ENCODE measurements at places on chromosomes 1 and 21.

- DNase-seq: no peak
Observed at GRCh38 chr1:11245248-11245647, 17.1 kb downstream of the MTOR start.

GRCh38 chr1:6111991-6112689, 66.5 kb downstream of the KCNAB2 start:
- DNase-seq: no peak

DNA sequence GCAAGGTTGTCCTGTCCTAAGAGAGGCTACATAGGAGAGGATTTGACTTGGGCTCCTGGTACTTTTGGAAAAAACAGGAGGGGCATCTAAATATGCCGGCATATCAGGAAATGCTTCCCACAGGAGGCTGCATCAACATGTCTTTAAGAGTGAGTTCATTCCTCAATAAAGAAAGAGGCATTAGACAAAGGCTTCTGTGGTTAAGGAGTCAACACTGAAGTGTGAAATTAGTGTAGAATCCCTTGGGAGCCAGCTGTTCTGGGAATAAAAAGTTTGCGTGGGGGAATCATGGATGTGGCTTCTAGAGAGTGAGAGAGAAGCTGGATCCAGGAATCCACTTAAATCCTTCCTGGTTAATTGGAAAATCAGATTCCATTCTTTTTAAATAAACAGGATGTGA, 69.5 kb downstream of the DNM3 start:
- DNase-seq: no peak

DNA sequence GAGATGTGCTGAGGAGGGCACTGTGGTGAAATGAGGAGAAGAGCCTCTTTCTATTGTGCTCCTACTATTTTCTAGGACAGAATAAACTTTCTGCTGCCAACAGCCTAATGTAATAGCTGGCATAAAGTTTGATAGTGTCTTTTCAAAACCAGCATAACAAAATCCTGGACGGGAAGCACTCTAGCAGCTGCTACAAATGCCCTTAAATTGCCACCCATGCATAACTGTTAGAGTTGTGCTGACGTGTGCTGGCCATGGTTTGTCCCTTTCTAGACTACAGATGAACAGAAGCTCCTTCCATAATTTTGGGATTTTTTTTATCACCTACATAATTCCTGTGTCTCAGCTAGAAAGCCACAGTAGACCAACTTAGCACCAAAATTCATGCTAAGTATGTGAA, 88.5 kb upstream of the DEPDC1 start:
- no peak for DNase-seq

GRCh38 chr1:18900303-18900841, 2.0 kb downstream of the ALDH4A1 start:
- DNase-seq: no peak

GRCh38 chr1:96521994-96522760, 199.4 kb upstream of the PTBP2 start:
- DNase-seq: no peak

DNA sequence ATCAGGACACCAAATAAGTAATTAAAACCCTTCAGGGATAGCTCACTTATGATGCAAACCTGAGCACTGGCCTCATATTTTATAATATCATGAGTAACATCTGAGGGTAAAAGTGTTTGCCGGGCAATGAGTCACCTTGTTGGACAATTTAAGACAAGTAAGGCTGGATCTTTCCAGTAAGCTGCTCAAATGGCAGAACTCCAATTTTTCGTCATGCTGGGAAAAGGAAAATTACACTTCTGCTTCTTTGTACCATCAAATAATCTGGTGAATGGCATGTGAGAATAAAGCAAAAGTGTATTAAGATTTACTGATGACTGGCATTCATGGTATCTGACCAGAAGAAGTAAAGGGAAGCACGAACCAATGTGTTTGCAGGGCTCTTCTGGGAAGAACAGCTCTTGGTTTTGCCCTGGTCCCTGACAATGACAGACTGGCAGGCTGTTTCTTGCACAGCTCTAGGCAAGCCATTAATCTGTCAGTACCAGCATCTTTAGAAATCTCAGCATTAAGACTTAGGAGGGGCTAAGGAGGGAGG, 392.2 kb downstream of the VAV3 start:
- no peak for DNase-seq

GRCh38 chr1:9755441-9755995, 68.2 kb downstream of the CLSTN1 start:
- DNase-seq: no peak

GRCh38 chr21:42567861-42568260, 54.2 kb downstream of the SLC37A1 start:
- DNase-seq: no peak

- DNase-seq: no peak
Observed at GRCh38 chr21:23624281-23624680, 1983.0 kb downstream of the MRPL39 start.

- DNase-seq: no peak
Observed at GRCh38 chr21:38807986-38808385, 2.3 kb downstream of the ETS2 start.

DNA sequence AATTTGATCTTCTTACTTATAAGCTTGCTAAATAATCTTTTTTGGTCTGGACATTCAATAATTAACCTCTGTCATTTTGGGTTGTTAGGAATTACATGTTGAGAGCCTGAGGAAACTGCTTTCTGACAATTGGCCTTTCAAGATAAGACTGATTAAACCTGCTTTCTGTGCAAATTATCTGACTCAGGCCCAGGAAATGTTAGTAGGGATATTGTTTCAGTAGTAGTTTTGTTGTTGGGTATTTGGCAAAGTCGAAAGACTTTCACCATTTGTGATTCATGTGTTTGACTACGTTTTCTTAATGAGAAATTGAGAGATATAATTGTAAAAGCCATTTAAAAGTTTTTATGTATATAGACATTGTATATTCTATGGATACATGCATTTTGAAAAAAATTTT, 81.1 kb upstream of the GPR88 start:
- no peak for DNase-seq

DNA sequence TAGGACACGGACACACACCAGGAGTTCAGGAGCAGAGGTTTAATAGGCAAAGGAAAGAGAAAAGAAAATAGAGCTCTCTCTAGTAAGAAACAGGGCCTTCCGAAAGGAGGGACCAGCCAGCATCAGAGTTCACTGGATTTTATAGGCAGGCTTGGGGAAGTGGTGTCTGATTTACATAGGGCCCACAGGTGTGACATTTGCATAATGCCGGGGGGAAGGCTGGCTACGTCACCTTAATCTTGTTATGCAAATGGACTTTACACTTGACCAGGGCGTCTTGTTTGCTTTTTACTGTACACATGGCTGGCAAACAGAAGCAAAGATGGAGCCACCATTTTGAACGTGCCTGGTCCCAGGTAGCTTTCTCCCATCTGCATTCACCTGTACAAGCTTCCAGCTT, at the start of gene OR14A16:
TSS of gene OR14A16 (minus strand) at position 97 of the 400 bp plus-strand sequence. CDS start 8,390 bp downstream, outside the sequence.
- no peak for DNase-seq

- DNase-seq: no peak
Observed at GRCh38 chr21:38236232-38236631, 20.6 kb upstream of the KCNJ15 start.

GRCh38 chr1:212606395-212607205, 2.0 kb upstream of the ATF3 start:
- DNase-seq: no peak

- no peak for DNase-seq
Observed at GRCh38 chr1:1759456-1760344, 18.6 kb downstream of the NADK start.

- no peak for DNase-seq
Observed at GRCh38 chr1:150909585-150910180, 16.5 kb upstream of the SETDB1 start.

- DNase-seq: peak; percentile 38
Observed at GRCh38 chr1:231626535-231626950, at the start of gene DISC1. DISC1 (plus strand) TSS chr1:231626790; CDS start chr1:231626868, 78 bp downstream.

DNA sequence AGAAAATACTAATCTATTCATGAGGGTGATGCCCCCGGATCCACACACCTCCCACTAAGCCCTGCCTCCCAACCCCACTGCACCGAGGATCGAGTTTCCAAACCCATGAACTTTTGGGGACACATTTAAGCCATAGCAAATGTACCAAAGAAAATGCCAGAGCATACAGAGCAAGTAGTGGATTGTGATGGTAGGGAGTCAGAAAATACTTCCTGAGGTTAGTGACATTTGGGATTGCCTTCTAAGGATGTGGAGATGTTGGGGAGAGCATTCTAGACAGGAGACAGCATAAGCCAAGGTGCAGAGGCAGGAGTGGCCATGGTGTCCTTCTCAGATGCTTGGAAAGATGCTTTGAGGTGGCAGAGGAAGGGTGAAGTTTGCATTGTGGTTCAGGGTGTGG, 32.2 kb downstream of the ANGEL2 start:
- no peak for DNase-seq

GRCh38 chr1:158180741-158181576, at the start of gene CD1D:
CD1D (plus strand) TSS chr1:158180895; CDS start chr1:158181102, 207 bp downstream.
- DNase-seq: no peak

DNA sequence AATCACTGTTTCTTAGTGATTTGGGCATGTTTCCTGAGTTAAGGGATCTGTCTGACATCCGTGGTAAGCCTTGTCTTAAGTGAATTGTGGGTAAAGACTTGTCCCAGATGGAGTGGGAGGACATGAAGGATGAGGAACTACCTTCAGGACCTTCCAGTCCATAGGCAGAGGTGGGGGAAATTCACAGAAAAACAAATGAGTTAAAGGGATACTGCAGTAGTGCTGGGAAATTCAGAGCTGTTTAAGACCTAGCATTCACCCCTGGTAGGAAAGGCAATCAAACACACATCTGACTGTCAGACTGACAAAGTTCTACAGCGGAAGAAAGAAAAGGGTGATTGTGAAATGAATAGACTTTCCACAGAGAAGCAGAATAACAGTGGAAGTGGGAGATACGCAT, 3.0 kb downstream of the GNAT2 start:
- DNase-seq: no peak

GRCh38 chr1:178934546-178934945, 63.7 kb upstream of the ANGPTL1 start:
- no peak for DNase-seq

DNA sequence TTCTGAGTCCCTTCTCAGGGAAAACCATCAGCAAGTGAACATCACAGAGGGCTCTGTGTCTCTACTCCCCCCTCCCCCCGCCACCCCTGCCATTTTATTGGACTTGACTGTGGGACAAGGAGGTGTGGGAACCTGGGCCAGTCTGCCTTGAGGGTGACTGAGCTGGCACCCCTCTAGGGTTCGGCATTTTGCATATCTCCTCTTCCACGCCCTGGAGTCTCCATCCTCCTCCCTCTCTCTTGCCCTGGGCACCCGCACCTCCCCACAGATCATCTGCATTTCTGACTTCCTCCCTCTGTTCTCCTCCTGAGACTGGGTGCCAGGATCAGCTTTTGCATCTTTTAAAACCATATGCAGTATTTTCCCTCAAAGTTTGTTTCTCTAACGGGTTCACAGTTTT, 107.1 kb upstream of the ERRFI1 start:
- DNase-seq: no peak

DNA sequence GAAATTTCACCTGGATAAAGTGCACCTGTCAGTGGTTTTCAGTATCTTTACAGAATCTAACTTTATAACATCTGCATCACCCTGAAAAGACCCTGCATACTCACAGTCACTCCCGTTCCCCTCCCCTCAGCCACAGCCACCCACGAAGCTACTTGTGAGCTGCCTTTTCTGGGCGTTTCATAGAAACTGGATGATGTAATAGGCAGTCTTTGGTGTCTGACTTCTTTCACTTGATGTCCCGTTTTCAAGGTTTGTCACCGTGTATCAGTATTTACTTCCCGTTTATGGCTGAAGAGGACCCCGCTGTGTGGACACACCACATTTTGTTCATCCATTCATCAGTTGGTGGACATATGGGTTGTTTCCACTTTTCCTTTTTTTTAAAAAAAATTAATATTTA, 47.8 kb upstream of the LRRC3 start:
- DNase-seq: no peak

- no peak for DNase-seq
Observed at GRCh38 chr1:185694081-185694480, 40.1 kb upstream of the HMCN1 start.

GRCh38 chr1:216086678-216087077, 336.6 kb downstream of the USH2A start:
- DNase-seq: no peak

DNA sequence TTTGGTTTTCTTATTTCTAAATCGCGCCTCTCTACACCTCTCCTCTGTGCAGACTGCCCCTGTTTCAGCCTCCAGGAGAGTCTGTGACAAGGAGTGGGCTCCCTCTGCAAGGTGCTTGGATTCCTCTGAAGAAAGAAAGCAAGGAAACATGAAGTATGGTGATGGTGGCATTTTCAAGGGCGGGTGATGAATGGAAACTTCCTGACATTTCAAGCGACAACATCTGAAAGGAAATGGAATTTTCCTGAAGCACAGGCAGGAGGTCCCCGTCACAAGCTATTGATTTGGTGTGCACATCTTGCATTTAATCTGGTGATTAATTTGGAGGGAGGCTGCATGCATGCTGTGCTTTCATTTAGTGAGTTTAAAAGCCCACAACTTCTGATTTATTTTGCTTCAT, 164.6 kb upstream of the FGGY start:
- DNase-seq: no peak

DNA sequence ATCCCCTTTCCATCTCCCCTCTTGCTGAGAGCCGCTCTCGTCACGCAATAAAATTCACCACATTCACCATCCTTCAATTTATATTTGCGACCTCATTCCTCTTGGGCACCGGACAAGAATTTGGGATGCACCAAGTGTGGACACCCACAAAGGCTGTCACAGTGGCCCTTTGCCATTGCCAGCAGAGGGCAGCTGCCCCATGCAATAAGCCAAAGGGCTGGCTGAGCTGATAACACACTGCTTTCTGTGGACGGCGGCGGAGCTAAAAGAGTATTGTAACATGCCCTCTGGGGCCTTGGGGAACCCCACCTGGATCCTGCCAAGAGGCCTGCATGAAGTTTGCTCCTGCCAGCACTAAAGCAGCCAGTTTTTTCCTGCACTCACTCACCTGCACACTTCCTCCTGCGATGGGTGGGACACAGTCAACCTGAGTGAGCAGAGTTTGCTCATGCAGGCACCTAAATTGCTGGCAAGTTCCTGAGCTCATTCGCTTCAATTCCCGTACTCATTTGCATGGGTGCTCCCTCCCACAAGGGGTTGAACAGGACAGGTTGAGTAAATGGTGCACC, 792.3 kb upstream of the ADAMTS5 start:
- no peak for DNase-seq

DNA sequence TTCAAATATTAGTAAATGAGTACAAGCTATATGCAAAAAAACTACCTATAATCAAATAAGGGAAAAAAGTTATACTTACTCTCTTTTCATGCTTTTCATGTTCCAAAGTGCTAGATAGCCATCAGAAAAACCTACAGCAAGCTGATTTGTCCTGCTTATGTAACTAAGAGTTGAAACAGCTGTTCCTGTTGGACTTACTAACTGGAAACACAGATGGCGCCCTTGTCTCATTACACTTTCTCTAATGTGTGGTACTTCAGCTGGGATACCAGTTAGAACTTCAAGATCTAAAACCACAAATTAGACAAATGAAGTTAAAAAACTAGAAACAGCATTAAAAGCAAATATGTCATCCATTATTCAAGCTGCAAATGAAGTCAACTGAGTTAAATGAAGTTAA, 24.3 kb downstream of the AHCTF1 start:
- DNase-seq: no peak

- no peak for DNase-seq
Observed at GRCh38 chr1:5721634-5722215, 270.5 kb downstream of the NPHP4 start.
